Mesenteric fat pad (tissue), 1 donor: ENCODE measurements at places on chromosomes 7 and 10. TPM values are rescaled to one million over a fixed set of nuclear protein-coding genes. Genes with fewer than 3 reads are reported as not detected.

Gene MMP21
- total RNA-seq: 0.29 TPM

Gene SH2D4B
- 0.35 TPM for total RNA-seq

Gene FRMD4A
- total RNA-seq: 188 TPM

Gene TRDMT1
- total RNA-seq: 7.1 TPM

Gene AKR1B15
- 2.3 TPM for total RNA-seq

Gene GIMAP7
- 27.3 TPM for total RNA-seq

Gene PARD3
- 27.7 TPM for total RNA-seq

Gene PRSS58
- total RNA-seq: not detected

Gene PIK3CG
- 7.9 TPM for total RNA-seq

Gene PKD2L1
- 0.39 TPM for total RNA-seq

Gene NUTM2A
- total RNA-seq: 1.1 TPM

Gene PTN
- 10.3 TPM for total RNA-seq

Gene IGF2BP3
- total RNA-seq: 1.2 TPM

Gene ZCWPW1
- 3.2 TPM for total RNA-seq

Gene SPACDR
- total RNA-seq: 0.96 TPM

Gene CLIP2
- total RNA-seq: 12.5 TPM

Gene BHLHA15
- total RNA-seq: 0.67 TPM

Gene POLR1F
- total RNA-seq: 17.7 TPM

Gene GCK
- total RNA-seq: 0.48 TPM

Gene CAMK2G
- 24.2 TPM for total RNA-seq

Gene HYAL4
- not detected for total RNA-seq

Gene OR2A7
- total RNA-seq: 3.8 TPM

Gene CFAP43
- 0.06 TPM for total RNA-seq

Gene SPDYE17
- total RNA-seq: not detected

Gene INMT
- total RNA-seq: 44.0 TPM

Gene CRPPA
- total RNA-seq: 2.2 TPM

Gene ARHGAP19
- 7.9 TPM for total RNA-seq

Gene PTPRN2
- 2.6 TPM for total RNA-seq
